Stimulated activated memory B cell treated with anti-CD40 and anti-IgM and Interleukin-4, amounts not matched to agents 10 μg/mL and 1 μg/mL and 100 μg/mL, for 72 hours (primary cell): ENCODE measurements at places on chromosomes 1 and 21.

DNA sequence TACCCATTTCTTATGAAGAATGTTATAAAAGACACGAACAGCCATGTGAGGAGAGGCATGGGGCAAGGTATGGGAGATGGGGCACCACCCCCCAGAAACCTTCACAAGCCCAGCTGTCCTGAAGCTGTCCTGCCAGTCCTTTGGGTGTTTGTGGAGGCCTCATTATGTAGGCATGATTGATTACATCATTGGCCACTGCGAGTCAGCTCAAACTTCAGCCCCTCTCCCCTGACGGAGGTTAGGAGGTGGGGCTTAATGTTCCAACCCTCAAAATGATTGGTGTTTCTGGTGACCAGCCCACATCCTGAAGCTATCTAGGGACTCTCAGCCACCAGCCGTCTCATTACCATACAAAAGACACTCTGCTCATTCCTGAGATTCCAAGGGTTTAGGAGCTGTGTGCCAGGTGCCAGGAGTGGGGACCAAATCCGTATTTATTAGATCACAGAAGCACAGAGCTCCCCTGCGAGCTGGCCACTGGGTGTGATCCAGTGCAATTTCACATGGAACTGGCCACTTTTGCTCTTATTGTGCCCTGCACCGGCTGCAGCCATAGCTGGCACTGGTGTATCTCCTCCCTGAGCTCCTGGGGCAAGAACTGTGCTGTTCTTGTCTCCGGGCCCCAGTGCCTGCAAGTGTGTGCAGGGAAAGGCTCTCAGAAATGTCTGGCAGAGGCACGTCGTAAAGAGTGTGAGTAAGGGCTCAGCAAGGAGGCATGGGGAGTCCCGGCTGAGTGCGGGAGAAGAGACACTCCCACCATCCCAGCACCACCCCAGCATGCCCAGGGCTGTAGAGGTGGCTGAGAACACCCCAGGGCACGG lies 10.5 kb downstream of the KIAA1614 start:
- no peak for ATAC-seq

GRCh38 chr1:178564086-178564782 lies 51.3 kb downstream of the TEX35 start:
- no peak for ATAC-seq

DNA sequence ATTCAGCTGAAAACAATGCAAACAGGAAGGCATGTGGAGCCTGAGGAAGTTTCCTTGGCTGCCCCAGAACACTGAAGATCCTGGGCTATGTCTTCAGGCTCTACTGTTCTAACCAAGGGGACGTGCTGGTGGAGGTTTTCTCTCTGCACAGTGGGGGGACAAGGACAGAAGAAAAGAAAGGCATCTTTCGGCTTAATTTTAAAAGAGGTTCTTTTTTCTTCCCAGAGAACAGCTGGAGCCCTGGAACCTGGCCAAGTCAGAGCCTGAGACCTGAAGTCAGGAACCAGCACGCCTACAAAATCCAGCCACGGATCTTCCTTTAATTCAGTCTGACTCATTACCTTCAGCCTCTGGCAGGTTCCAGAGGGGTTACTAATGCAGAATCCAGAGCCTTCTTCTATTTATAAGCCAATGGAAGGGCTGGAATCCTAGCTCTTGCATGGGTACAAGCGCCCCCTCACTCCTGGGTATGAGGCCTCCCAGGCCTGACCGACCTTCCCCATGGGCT lies 19.8 kb downstream of the CTNNBIP1 start:
- no peak for ATAC-seq

DNA sequence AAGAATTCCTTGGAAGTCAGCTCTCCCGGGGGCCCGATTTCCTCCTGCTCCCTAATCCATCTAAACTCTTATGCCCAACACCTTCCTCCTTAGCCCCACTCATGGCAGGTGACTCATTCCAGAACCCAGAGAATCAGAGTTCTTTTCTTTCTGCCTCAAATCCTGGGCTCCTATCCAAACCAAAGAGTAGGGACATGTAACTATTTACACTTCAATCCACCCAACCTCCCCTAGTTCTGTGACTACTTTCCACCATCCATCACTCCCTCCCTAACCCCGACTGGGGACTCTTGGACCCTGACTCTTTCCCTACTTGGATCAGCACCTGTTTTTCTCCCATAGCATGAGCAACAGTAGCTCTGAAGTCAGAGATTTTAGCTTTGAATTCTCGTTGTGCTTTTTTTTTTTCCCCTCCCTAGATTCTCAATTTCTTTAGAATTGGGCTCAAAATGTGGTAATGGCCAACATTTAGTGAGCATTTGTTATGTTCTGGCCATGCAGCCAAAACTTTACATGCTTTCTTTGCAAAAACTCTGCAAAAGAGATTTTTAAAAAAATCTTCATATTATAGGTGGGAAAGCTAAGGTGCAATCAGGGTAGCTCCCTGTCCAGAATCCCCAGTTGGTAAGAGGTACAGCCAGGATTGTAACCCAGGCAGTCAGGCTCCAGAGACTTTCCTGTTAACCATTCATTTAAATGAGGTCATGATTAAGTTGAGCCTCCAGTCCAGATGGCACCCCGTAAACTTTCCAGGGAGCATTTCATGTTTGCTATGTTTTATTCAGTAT lies 7.5 kb upstream of the CYP4A11 start:
- no peak for ATAC-seq

GRCh38 chr1:177650947-177651346 lies 318.9 kb downstream of the SEC16B start:
- no peak for ATAC-seq

GRCh38 chr1:54110996-54111395 lies 41.8 kb downstream of the CDCP2 start:
- ATAC-seq, result no peak

GRCh38 chr1:24828887-24829192 lies 83.6 kb downstream of the CLIC4 start:
- ATAC-seq, result no peak

DNA sequence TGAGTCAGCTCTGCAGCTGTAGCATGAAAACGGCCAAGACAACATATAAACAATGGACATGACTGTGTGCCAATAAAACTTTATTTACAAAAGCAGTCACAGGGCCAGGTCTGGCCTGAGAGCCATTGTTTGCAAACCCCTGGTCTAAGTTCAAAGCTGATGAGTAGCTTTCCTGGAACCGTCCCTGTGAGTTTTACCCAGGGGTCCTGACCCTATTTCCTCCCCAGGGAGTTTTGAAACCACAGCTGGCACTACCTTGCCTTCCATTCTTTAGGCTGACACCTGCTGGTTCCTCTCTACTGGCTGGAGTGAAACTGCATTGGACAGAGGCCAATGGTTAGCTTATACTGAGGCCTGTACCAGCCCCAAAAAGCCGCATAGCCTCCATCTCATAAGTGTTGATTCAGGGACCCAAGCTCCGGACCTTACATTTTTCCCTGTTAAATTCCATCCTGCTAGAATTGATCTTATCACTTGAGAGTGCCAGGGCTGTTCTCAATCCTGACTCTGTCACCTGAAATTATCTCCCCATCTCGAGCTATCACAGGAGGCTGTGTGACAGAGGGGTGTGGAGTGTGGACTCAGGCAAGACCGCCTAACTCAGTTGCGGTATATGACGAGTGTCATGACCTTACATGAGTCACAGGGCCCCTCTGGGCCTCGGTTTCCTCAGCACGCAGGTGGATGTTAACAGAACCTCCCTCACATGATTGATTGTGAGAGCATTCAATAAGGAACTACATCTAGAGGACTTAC lies 343.6 kb downstream of the NPHP4 start:
- ATAC-seq, result no peak

DNA sequence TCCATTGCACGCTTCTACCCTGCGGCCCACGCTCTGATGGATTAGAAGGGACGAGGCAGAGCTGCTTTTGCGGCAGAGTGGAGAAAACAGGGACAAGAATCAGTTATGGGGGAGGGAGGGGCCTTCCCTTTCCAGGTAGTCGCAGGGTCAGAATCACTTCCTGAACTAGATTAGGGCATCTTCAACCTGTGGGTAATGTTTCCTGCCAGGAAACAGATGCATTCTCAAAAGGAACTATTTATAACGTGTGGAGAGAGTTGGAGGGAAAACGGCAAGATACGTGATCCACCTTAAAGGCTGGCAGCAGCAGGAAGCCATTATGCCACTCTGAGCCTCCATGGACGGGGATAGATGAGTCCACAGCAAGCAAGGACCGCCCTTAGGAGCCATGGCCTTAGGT lies 59.9 kb upstream of the CNTN2 start:
- no peak for ATAC-seq

GRCh38 chr1:15323351-15323988 lies 76.4 kb downstream of the FHAD1 start:
- peak; percentile 84 for ATAC-seq

DNA sequence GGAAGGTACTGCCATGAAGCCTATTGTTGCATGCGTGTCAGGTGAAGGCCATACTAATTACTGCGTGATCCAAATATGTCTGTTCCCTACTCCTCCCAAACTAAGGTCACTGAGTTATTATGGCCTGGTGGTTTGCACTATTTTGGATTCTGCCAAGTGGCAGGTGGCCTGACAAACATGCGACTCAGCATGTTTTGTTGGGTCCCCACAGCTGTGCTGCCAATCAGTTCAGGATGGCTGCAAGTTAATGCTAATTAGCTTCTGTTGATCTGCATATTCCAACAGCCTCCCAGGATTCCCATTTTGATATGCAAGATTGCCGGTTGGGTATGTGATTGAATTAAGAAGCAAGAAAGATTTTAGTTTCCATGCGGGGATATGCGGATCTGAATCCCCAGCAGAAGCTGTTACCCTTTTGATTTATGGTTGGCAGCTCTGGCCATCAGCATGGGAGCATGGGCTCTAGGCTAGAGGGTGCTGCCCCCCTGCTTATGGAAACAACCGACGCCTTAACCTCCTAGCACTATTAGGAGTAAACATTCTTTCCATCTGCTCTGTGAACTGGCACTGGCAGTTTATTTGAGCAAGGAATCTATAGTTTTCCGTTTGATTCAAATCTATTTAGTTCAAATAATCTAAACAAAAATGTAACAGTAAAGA lies 429.8 kb upstream of the C1orf87 start:
- ATAC-seq, result no peak

DNA sequence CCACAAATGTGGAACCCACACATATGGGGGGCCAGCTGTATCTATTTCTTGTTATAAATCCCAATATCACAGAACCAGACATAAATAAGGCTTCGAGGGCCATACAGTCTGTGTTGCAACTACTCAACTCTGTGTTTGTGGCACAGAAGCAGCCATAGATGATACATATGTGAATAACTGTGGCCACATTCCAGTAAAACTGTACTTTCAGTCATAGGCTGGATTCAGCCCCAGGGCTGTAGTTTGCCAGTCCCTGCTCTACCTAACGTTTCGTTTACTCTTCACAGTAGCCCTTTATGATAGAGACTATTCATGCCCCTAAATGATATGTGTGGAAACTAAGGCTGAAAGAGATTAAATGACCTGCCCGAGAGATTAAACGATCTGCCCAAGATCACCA lies 48.7 kb downstream of the FHAD1 start:
- no peak for ATAC-seq

DNA sequence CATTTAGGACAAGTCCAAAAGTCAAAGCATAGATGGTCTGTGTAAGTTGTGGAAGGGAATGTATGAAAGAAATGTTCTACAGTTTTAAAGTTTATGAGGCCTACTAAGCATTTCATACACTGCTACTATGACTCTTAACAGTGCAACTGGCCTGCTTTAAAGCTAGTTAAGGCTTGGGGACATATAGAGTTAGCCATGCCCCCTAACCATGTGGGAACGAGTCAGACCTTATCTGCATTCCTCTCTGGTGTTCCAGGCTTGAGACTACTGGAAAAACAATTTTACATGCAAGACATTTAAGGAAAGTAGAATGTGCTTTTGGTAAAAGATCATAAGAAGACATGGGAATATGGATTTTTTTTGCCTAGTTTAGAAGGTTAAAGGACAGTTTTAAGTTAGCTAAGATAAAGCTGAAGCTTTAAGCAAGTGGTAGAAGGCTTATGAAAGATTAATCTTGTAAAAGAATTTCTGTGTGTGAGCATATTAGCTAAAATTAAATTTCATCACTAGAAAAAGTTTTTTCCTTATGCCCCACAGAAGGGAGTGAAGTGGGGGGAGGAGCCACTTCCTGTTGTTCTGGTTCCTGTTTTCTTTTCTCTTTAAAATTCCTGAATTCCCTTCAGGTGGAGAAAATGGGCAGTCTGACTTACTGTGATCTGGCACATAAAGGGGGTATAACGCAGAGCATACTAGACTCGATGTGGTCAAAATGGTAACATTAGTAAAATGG lies 8.9 kb upstream of the CD48 start:
- ATAC-seq, result no peak

DNA sequence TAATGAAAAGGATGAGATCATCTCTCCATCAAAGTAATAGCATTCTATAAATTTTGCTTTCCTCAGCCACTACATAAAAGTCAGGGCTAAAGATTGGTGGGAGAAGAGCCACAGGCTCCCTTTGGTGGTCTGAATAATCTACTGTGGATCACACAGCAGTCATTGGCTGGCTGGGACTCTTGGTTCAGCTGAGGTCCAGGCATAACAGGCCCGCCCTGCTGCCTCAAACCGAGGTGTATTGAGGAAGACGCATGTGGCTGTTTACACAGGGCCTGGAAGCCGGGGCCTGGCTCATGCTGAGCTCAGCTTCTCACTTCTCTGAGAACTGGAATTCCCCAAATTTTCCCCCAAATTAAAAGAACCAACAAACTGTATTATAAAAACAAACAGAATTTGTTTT lies 139.2 kb downstream of the PTPRC start:
- ATAC-seq, result no peak

- no peak for ATAC-seq
Observed at GRCh38 chr1:91575909-91576519, 75.4 kb downstream of the CDC7 start.

GRCh38 chr1:30536530-30536929 lies 186.9 kb downstream of the MATN1 start:
- ATAC-seq, result no peak

GRCh38 chr1:50129201-50129600 lies 20.5 kb downstream of the ELAVL4 start:
- ATAC-seq, result no peak

DNA sequence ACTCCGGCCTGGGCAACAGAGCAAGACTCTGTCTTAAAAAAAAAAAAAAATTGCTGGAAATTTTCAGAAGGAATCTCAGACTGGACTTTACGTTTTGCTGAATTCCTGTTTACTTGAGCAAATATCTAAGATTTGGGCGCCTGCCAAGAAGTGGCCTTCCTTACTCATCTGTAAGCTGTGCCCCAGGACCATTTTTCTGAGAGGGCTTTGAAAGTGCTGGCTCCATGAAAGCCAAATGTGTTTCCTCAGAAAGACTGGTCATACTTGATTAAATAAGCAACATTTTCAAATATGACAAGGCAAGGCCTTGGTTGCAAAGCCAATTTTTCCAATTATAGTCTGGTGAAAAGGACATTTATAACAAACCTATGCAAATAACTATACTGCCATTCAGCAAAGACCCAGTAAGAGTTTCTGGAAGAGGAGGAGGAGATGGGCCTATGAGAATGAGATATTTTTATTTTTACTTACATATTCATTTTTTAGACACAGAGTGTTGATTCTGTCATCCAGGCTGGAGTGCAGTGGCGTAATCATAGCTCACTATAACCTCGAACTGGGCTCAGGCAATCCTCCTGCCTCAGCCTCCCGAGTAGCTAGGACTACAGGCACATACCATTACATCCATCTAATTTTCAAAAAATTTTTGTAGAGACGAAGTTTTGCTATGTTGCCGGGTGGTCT lies 56.3 kb upstream of the HTR1D start:
- ATAC-seq, result no peak
